Activated CD8-positive, alpha-beta memory T cell treated with anti-CD3 and anti-CD28 coated beads for 48 hours (primary cell): ENCODE measurements at places on chromosomes 2 and 18.

DNA sequence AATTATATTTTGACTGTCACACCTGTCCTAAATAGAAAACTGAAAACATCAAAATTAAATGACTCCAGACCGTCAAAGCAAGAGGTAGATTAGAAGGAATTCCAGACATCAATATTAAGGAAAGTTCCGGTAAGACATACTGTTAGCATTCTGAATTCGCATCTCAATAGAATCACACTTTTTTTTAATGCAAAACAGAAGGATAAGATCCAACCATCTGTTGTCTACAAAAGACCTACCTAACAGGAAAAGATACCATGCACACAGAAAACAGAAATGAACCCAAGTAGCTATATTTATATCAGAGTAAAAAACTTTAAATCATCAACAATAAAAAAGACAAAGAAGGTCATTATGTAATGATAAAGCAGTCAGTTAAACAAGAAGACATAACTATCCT is 145.0 kb downstream of the TMX3 start:
- no peak for DNase-seq

GRCh38 chr18:56248610-56249235 is 389.7 kb downstream of the TXNL1 start:
- DNase-seq = no peak

DNA sequence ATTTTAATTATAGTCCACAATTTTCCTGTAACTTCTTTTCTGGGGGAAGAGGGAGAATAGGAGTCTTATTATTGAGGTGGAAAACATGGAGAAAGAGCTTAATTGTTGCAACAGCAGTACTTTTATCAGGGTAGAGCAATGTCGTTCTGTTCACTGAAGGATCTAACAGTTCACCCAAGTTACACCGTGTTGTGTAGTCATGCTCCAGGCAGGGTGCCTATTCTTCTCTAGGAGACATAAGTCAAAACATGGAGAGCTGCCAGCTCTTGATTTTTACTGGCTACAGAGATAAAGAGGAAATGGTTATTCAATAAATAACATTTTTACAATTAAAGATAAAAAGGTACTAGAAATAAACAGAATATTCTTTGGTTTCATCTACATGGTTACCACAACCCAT is 594.3 kb upstream of the NETO1 start:
- DNase-seq = no peak

DNA sequence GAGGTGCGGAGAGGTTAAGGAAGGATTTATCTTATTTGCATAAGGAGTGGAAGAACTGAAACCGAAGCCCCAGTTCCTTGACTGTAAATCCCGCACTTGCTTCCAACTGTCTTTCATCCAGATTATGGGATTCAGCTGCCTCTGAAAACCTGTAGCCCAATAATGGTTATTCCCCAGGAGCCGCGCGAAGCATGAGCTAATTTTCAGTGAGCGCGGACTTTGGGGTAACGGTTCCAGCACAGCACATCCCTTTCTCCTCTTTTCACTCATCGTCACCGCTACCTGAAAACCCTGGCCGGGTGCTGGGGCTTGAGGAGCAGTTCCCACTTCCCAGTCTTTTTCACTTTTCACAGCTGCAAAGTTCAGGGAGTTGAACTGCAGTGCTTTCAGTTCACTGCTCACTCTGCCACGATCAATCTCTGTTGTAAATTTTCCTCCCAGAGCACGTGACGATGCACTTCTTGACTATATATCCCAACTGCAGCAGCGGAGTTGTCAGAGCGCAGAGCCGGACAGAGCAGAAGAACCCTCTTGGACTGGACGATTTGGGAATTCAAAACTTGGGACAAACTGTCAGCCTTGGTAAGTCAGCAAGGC is at the start of gene KCNE4:
Gene KCNE4, plus strand, starts transcription at position 498 of the 597 bp plus-strand sequence. CDS start 641 bp downstream, outside the sequence.
- DNase-seq = no peak

- DNase-seq = no peak
These were observed 92.0 kb downstream of the ARMC9 start for GRCh38 chr2:231290321-231291015.

DNA sequence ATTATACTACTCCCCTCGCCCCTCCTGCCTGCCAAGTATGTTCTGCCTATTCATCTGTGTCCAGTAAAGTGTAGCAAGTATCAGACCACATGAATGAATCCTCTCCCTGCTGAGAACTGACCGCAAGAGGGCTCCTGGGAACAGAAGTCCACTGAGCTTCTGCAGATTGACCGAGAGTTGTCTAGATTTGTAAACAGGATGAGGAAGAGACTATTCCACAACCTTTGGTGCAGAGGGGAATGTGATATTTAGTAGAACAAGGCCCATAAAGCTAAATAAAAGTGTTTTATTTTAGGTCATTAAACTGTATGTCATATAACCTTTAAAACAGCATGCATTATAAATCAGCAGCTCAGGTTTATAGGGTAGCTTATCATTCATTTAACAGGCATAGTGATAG is 377.0 kb downstream of the DCC start:
- no peak for DNase-seq

GRCh38 chr2:206084870-206085741 is 868 bp downstream of the INO80D start:
- peak; percentile 38 for DNase-seq

DNA sequence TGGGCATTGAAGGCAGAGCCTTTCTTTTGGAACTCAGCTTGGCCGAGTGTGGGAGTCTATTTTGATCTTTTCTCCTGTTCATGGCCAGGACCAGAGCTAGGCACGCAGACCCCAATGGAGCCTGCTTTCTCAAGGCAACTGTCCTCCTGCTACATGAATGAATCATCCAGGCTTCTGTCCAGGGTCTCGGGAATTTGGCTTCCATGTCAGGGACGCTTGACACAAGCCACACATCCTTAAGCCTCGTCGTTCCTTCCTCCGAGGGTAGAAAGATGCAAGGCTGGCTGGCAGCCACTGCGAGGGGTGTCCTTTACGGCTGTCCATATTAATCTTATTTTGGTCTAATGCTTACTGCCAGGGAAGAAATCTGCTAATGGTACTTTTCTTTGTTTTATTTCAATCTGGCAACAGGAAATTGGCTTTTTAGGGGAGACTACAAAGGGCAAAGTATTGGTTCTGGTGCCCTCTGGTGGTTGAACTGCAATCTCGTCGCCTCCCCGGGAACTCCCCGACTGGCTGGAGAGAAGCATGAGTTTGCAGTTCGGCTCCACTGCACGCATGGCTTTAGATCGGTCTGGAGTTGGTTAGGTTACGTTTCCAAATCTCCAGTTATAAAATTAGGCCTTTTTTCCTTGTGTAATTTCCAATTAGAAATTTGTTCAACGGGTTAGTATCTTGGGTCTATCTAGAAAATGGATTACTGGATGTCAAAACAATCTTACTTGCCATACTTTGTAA is 135.2 kb downstream of the ALPK2 start:
- peak; percentile 38 for DNase-seq

- DNase-seq = no peak
These were observed 104.7 kb downstream of the KLHL29 start for GRCh38 chr2:23489471-23490322.

- DNase-seq = no peak
These were observed 83.3 kb upstream of the MSH6 start for GRCh38 chr2:47699533-47700215.

- DNase-seq = no peak
These were observed 259.4 kb downstream of the ANAPC1 start for GRCh38 chr2:111624411-111625156.

- DNase-seq = no peak
These were observed 39.8 kb upstream of the AAK1 start for GRCh38 chr2:69683170-69683971.

DNA sequence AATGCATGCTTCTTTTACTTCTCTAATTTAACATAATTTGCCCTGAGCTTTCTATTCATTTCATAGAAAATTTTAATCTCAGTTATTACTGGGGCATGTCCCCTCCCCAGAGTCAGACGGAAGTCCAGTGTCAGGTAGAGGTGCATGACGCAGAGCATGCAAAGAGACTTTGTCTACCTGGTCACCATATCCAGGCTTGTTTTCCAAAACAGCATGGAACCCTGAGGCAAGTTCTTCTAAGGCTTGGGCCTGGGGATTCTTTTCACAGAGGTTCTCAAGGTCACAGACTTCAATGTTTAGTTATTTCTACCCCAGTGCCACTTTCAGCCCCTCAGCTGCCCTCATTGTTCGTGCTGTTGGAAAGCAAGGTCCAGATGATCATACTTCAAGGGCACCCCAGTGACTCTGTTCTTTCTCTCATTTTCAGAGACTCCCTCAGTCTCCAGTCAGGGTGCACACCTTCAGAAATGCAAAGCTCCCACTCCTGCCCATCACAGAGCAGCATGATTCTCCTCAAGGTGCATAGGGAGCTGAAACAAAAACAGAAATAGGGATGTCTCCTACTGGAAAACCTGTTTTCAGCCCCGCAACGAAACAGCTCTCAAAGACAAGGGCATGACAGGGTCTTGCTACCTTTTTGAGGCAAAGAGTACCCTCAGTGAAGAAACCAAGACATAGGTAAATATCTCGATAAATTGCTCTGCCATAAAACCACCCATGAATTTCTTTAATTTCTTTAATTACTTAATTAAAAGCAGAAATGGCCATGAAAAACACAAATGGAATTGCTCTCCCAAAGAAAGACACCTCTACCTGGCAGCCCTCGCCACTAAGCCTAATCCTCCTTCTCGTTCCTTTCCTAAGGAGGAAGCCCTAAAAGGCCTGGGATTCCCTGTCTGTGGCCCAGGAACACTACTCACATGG is 9.5 kb upstream of the EVA1A start:
- DNase-seq = no peak
